Glutamatergic neuron (in vitro differentiated cells): ENCODE measurements at places on chromosomes 7 and 10. TPM values are rescaled to one million over a fixed set of nuclear protein-coding genes. Genes with fewer than 3 reads are reported as not detected.

Gene STRA8
- total RNA-seq = not detected

DNA sequence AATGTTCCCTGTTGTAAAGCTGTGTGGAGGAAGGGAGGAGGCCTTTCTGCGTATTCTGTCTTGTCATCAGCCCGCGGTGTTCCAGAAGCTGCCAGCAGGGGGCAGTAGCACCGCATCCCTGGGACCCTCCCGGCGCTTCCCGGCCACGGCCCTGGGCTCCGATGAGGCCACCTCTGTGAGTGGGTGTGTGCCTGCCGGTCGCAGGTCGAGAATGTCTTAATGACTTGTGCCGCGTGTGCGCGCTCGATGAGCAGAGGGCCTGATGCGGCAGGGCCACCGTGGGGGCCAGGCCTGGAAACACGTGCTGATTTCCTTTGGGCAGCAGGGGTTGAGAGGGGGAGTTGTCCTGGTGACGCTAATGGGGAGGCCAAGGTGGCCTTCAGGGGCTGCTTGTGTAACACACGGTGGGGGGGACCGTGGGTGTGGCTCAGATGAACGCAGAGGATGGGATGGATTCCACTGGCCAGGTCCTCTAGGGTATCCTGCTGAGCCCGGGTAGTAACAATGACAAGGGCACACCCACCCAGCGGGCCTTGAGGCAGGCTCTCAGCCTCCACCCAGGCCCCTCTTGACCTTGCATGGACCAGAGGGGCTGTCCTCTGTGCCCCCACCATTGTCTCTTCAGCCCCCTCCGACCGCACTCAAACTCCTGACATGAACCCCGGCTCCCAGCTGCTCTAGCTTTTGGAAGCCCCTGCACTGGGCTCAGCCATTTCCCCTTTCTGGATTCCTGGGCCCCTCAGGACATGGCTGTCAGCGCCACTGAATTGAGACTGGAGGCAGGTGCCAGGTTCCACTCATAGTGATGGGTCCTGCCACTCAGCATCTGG, 135.9 kb upstream of the PODXL start:
- peak; percentile 95 for DNase-seq

- DNase-seq = no peak
These were observed 71.5 kb downstream of the MAPK8 start for GRCh38 chr10:48377751-48378530.

- no peak for DNase-seq
These were observed 45.0 kb upstream of the STK17A start for GRCh38 chr7:43537765-43538403.

Gene SLC25A28
- total RNA-seq = 27.1 TPM

- DNase-seq = peak; percentile 64
These were observed 2.7 kb downstream of the MXI1 start for GRCh38 chr10:110209926-110210673.

Gene GALNT17
- 42.0 TPM for total RNA-seq

DNA sequence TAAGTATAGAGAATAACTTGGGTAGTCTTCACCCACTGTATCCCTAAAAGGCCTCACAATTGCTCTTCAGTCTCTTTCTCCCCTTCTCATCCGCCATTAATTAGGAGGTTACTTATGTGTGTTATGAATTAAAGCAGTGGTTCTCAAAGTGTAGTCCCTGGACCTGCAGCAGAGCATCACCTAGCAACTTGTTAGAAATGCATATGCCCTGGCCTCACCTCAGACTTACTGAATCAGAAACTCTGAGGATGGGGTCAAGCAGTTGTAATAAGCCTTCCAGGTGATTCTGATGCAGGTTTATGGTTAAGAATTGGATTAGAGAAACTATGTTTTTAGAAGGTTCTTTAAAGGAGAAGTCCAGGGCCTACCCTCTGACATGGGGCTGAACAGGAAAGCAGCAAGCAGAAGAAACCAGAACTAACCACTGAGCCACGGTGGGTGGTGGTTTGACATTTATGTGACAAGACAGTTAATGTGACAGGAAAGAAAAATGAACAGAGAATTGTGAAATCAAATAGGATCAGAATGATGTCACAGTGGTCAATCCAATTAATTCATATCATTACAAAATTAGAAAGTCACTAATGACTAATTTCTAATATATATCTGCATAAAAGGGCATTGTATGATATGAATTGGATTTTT, 37.6 kb downstream of the ENTPD1 start:
- DNase-seq = no peak

Gene CADPS2
- total RNA-seq = 0.22 TPM

- peak; percentile 36 for DNase-seq
These were observed 20.4 kb downstream of the PPP2R2D start for GRCh38 chr10:131921184-131921583.

Gene FAM221A
- total RNA-seq = 23.2 TPM

Gene PLOD3
- 47.1 TPM for total RNA-seq

Gene GAD2
- total RNA-seq = not detected

DNA sequence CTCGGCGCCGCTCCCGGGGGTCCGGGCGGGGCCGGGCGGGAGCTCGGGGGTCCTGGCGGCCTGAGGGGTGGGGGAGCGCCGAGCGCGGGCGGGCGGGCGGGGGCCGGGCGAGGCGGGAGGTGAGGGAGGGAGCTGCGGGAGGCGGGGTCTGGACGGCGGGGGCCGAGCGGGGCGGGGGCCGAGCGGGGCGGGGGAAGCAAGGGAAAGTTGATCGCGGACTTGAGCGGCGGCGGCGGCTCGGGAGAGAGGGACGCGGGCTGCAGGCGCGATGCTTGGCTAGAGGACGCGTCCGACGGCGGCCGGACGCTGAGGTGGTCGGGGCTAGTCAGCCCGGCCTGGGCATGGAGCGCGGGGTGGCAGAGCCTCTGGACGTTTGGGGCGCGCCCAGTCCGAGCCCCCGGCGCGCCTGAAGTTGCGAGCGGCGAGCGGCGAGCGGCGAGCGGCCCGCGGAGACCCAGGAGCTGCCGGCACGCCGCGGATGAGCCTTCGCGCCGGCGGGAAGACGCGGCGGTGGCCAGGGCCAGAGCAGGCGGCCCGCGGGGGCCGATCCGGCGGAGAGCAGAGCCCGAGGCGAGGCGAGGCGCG, at the start of gene CDH23:
Gene CDH23, plus strand, starts transcription at position 210 of the 585 bp plus-strand sequence. CDS start 42,912 bp downstream, outside the sequence.
- DNase-seq = peak; percentile 61

Gene AGR2
- not detected for total RNA-seq

- no peak for DNase-seq
These were observed 8.4 kb upstream of the PGAM2 start for GRCh38 chr7:44073664-44074348.

DNA sequence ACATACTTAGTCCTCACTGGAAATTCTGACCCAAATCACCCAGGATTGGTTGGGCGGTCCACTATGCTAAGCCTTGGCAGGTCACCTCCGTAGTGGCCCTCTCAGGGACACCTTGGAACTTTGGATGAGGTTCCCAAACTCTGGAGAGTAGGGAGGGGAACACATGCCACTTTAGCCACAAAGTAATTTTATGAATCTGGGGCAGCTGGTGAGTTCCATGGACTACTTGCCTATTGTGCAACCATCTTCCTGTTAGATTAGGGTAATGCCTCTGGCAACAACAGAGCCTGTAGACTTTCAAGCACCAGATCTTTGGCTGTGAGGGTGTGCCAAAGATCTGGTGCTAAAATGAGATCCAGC, 77.7 kb downstream of the ITGB8 start:
- DNase-seq = no peak

Gene NPSR1
- total RNA-seq = not detected

DNA sequence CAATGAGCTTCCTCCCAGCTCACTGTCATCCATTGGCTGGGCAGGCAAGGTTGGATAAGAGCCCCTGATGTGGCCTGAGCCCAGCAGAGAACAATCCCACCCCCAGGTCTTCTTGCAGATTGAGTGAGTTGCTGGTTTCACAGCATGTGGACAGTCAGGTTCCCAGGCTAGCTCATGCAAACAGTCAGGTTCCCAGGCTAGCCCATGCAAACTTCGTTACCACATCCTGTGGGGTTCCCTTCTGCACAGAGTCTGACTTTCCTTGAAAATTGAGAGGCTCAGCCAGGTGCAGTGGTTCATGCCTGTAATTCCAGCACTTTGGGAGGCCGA, 67.1 kb downstream of the TMEM130 start:
- DNase-seq = no peak

Gene NKX1-2
- total RNA-seq = 0.59 TPM

Gene POLL
- total RNA-seq = 33.4 TPM

Gene RHEB
- 88.2 TPM for total RNA-seq

GRCh38 chr10:116444527-116445142, 17.0 kb downstream of the PNLIPRP3 start:
- DNase-seq = peak; percentile 35

Gene ADIRF
- not detected for total RNA-seq

DNA sequence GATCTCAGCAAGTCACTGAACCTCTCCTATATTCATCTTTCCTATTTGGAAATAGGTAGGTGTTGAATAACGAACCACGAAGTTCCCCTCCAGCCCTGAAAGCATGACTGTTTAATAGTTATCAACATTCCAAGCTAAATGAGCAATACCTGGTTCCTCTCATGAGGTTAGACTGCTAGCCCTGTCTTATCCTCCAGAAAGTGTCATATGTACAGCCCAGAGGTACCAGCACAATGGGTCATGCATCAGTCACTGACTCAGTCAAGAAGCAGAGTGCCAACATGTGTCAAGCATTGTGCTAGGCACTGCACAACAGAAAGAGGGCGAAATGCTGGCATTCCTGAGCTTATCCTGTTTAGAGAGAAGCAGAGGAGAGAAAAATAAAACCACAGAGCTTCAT, 70.0 kb downstream of the AMPH start:
- DNase-seq = no peak

DNA sequence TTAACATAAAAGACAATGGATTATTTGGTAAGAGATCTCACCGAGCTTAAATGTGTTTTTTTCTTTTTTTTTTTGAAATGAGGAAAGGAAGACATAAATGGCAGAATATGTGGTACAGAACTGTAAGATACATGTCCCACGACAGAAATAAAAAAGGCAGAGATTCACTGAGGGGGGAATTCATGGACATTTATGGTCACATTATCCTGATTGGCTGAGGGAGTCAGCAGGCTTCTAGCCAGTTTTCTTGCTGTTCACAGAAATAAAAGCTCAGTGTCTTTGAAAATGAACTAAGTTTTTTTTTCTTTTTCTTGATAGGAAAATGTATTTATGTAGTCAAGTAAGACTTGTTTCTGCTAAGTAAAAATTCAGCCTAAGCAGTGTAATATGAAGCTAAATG, 8.2 kb upstream of the FAS start:
- DNase-seq = no peak

DNA sequence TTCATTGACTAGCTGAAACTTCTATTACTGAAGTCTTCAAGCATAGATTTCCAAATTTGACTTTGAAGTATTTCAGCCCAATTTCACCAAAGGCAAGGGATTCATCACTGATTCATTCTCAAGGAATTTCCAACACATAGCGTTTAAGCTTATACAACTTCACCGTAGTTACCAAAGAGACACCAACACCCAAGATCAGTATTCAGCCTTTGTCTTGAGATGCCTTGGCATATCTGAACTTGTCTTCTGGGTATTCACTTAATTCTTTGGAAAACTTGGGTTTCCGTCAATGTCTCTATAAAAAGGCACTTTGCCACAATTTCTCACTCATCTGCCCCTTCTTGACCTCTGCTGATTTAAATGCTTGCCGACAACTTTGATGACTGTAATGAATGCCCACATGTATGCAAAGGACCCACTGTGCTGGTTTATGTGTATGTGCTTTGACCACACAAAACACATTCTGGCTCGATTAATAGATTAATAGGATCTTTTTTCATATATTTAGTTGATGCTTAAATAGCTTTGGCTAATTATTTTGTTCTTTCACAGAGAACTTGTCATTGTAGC, 49.6 kb downstream of the TES start:
- no peak for DNase-seq

DNA sequence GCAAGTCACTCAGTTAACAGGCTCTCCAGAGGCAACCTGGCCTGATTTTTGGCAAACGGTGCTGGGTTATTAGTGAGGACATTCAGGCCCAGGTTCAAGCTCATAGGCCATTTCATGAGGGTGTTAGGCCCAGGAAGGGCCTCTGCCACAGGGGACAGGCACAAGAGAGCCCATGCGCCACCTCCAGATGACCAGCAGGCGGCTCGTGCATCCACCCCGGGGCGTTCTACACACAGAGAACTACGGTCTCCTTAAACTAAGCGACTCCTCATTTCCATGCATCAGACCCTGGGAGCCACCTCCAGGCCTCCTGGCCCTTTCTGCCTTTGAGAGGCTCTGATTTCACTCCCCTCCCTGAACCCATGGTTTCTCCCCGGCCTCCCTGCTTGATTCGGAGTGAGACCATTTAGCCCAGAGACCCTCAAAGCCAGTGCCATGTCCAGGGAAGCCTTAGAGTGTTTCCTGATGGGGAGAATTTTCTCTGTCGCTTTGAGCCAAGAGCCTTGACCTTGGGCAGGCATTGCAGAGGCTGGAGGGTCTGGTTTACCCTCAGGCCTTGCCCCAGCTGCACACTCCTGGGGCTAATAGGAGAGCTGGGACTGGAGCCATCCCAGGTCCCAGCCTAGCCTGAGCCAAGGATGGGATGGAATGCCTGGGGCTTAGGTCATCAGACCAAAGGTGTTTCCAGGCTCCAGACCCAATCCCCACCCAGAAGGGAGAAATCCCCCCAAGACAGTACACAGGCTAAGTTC, 188.0 kb downstream of the GRID1 start:
- DNase-seq = peak; percentile 65

Gene TMEM229A
- total RNA-seq = not detected

Gene CDK14
- total RNA-seq = 96.5 TPM

Gene DGKB
- 57.8 TPM for total RNA-seq

DNA sequence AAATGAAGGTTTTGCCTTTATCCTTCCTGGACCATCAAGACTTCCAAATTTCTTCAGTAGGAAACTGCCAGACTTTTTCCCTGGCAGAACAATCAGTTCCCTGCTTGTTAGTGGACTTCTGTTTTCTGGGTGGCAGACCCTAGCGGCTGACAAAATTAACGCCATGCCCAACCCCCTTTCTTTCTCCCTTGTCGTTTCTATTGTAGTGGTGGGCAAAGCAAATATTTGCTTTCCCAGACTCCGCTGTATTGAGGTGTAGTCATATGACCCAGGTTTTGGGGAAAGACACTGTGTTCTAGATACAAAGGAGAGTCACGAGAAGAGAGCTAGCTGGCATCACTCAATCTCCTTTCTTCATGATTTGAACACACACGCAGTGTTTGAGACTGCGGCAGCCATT, 7.7 kb downstream of the PON2 start:
- DNase-seq = no peak

Gene ZNF804B
- total RNA-seq = 0.10 TPM

Gene DRGX
- 65.2 TPM for total RNA-seq

Gene GPER1
- 0.59 TPM for total RNA-seq

Gene ZNF239
- 4.1 TPM for total RNA-seq

DNA sequence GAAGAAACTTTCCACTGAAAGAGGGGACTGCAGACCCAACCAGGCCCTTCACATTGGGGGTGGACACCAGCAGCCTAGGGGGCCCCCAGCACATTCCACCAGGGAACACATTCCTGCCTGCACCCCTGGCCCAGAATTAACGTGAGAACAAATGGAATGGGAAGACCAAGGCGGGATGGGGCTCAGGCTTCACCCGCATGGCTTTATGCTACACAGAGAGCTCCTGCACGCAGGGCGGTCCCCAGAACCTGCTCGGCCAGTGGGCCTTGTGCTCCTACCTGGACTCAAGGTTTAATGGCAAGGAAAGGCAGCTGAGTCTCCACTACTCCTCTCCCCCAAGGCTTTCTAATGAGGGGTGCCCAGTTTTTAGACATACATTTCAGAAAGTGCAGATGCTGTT, 146.3 kb upstream of the GPR26 start:
- DNase-seq = no peak
